ENCODE measurements at places on chromosomes 13 and 19.

DNA sequence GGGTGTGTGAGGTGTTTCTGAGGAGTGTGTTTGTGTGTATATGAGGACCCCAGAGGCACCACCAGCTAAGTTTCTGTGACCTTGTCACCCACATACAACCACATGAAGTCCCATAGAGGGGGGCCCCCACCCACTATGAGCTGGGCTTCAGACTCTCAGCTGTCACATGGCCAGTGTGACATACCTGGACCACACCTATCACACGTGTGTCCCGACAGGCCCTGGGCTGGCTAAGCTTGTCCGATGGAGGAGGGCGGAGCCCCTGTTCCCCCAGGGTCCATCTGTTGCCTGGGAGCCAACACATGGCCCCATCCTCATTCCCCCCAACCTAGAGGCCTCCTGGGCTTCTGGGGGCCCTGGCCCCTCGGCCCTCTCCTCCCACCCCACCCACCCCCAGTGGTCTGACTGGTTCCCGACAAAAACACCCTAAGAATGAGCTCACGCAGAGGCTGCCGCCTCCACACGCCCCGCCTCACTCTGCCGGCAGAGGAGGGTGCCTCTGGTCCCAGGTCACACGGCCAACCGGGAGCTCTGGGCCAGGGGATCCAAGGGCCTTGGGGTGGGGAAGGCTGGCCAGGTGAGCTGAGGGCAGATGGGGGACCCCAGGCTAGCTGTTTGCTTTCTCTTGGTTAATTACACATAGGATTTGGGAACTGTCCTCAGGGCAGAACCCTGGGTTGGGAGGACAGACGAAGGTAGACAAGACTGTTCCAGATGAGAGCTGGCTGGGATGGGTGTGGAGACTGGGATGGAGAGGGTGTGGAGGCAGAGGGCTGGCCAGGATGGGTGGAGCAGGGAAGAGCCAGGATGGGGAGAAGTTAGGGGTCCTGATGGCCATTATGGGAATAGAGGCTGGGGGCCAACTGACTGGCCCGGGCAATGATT lies 4.3 kb downstream of the KLC3 start:
- H3K27ac ChIP-seq = no peak overlapping the region
- H3K4me3 ChIP-seq = no peak overlapping the region
- H3K4me1 ChIP-seq = no peaks in the 10 kb centered on the region
- H3K27me3 ChIP-seq = peaks cover 45% of the 10 kb centered on the region
- H3K36me3 ChIP-seq = no peaks in the 10 kb centered on the region
- no peak for DNase-seq

GRCh38 chr19:33808399-33808798 lies 11.7 kb downstream of the KCTD15 start:
- peaks cover 31% of the 10 kb centered on the region for H3K27me3 ChIP-seq
- H3K27ac ChIP-seq = no peak overlapping the region
- H3K4me1 ChIP-seq = no peaks in the 10 kb centered on the region
- no peak overlapping the region for H3K4me3 ChIP-seq

GRCh38 chr19:55095260-55096060 lies 19.8 kb downstream of the EPS8L1 start:
- DNase-seq = no peak
- no peaks in the 10 kb centered on the region for H3K36me3 ChIP-seq
- H3K4me3 ChIP-seq = no peak overlapping the region
- no peaks in the 10 kb centered on the region for H3K4me1 ChIP-seq
- H3K27ac ChIP-seq = no peak overlapping the region

DNA sequence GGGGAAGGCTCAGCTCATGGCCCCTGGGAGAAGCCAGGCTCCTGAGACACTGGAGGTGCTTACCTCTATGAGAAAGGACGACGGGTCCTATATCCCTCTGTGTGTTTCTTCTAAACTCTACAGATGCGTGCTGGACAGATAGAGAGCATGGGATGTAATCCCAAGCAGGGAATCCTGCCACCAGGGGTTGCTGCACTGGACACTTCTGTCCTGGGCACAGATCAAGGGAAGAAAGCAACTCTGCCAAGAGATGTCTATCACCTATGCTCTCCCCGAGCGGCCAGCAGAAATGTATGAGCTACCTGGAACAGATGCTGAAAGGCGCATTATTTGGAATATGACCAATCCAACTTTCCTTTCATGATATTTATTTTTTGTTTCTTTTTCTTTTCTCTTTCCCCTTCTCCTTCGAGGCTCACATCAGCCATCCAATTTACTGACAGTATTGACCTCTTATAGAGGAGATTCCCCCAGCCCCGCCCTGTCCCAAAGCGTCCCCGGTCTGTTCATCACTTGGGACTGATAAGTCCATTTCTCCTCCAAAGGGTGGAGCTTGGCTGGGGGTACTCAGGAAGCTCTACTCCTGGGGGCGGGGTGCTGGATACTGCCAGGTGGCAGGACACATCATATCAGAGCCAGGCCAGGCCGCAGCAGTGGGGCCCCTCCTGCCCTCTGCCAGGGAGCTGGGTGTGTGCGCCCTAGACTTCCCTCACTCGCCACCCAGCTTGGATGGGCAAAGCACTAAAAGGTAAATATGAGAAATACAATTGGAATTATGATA lies 34.2 kb downstream of the TSHZ3 start:
- no peaks in the 10 kb centered on the region for H3K4me1 ChIP-seq
- H3K36me3 ChIP-seq = no peaks in the 10 kb centered on the region
- DNase-seq = no peak
- H3K27me3 ChIP-seq = peaks cover 69% of the 10 kb centered on the region

GRCh38 chr13:52995946-52996345 lies 32.7 kb upstream of the OLFM4 start:
- H3K36me3 ChIP-seq = no peaks in the 10 kb centered on the region
- H3K27ac ChIP-seq = no peak overlapping the region
- H3K27me3 ChIP-seq = no peaks in the 10 kb centered on the region
- no peak overlapping the region for H3K4me3 ChIP-seq
- H3K4me1 ChIP-seq = no peaks in the 10 kb centered on the region

GRCh38 chr13:30143666-30144400 lies 163.5 kb downstream of the KATNAL1 start:
- no peak overlapping the region for H3K27ac ChIP-seq
- peak; percentile 8 for DNase-seq
- no peak overlapping the region for H3K4me3 ChIP-seq
- no peaks in the 10 kb centered on the region for H3K27me3 ChIP-seq

DNA sequence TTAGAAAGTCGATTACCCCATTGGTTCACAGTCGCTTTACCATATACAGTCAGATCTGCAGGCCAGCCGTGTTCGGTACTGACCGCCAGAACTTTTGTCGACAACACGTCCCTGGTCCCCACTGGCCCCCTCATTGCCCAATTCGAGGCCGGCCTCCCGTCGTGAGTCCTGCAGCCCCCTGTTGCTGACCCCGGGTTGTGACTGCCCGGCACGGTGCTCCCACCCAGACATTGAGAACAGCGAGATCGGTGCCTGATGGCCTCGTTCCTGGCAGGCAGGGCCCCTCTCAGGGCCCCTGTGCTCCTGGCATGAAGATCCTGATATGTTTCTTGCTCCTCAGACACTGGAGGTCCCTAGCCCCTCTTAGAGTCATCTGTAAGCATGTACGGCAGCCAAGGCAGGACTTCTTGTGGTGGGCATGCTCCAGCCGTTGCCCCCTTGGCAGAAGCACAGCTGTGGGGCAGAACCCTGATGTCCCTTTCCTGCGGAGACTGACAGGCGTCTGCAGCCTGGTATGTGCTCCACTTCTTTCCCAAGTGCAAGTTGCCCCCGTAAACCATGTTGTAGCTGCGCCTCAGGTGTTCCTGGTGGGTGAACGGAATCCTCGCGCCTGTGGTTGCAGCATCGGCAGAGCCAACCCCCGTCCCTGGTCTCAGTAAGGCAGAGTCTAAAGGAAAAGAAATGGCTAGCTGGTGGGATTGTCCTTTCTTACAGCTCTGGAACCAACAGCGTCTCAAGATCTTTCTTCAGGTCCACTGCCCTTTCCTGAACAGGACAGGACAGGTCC lies 123.2 kb upstream of the SPACA7 start:
- no peaks in the 10 kb centered on the region for H3K36me3 ChIP-seq
- no peaks in the 10 kb centered on the region for H3K4me1 ChIP-seq
- no peak for DNase-seq

DNA sequence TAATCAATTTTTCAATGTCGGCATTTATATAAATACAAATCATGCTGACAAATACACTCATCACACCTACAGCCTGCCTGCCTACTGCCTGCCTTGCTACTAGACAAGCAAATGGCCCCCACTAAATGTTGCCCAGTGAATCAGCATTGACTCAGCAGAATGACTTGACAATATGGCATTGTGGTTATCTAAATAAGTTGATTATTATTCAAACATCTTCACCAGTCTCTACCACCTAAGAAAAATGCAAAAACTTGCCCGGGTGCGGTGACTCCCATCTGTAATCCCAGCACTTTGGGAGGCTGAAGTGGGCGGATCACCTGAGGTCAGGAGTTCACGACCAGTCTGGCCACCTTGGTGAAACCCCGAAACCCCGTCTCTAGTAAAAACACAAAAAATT lies 296.1 kb downstream of the PCDH9 start:
- H3K4me3 ChIP-seq = no peak overlapping the region
- H3K36me3 ChIP-seq = no peaks in the 10 kb centered on the region
- no peak overlapping the region for H3K27ac ChIP-seq
- DNase-seq = no peak

DNA sequence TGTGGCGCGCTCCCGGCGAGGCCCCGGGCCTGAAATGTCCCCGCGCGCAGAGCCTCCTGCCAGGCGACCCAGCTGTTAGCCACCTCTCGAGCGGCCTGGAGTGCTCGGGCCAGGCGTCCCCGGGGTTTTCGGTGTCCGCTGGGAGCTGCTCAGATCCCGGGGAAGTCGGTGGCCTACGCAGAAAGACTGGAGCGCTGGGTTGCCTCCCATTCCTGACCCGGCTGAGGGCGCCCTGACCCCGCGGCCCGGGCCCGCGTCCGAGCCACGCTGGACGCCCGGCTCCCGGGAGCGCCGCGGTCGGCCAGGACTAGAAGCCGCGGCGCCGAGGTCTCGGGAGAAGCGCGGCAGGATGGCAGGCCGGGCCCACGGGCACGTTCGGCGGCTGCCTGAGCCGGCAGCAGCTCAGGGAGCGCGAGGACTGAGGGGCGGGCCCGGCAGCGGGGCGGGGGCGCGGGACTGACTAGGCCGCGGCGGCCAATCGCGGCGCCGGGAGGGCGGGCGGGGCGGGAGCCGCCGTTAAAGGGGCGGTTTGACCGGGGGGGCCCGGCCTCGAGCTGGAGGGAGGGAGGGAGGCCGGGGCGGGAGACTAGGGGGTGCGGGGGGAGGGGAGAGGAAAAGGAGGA lies 1.3 kb upstream of the ZIC2 start:
- no peak overlapping the region for H3K27ac ChIP-seq
- DNase-seq = peak; percentile 85
- peaks cover 11% of the 10 kb centered on the region for H3K27me3 ChIP-seq
- H3K36me3 ChIP-seq = no peaks in the 10 kb centered on the region
- no peaks in the 10 kb centered on the region for H3K4me1 ChIP-seq

- H3K27me3 ChIP-seq = no peaks in the 10 kb centered on the region
- no peaks in the 10 kb centered on the region for H3K36me3 ChIP-seq
- no peak overlapping the region for H3K27ac ChIP-seq
- H3K4me1 ChIP-seq = no peaks in the 10 kb centered on the region
- no peak for DNase-seq
- no peak overlapping the region for H3K4me3 ChIP-seq
Observed at GRCh38 chr13:35744144-35744543, 267.7 kb upstream of the MAB21L1 start.

DNA sequence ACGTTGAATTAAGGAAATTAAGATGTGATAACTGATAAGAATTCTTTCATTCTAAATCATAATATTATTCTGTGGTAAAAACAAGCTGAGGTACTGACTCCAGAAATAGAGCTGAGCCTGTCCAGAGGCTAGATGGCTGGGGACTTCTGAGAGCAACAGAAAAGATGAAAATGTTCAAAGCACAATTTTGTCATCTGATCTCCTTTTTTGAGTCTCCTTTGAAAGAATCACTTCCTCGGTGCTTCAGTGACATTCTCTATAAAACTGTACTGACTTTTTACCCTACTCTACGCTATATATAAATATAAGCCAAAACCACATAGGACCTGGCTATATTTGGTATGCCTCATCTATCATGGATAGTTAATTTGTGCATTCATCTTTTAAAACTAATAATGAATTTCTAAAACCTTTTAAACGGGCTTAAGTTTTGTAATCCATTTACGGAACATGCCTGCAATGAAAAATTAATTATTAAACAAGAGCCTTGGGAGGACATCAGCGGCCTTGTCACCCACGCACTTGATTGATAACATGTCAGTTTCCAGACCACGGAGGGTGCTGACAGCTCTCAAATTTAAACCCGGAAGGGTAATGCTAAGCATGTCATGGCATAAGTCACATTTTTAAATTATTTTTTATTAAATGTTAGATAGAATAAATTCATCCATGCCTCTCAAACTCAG lies 235.5 kb downstream of the PCDH9 start:
- H3K4me1 ChIP-seq = peaks cover 15% of the 10 kb centered on the region
- H3K36me3 ChIP-seq = no peaks in the 10 kb centered on the region
- H3K4me3 ChIP-seq = peak overlapping the region; percentile 33
- no peaks in the 10 kb centered on the region for H3K27me3 ChIP-seq
- peak overlapping the region; percentile 89 for H3K27ac ChIP-seq
- peak; percentile 31 for DNase-seq

GRCh38 chr19:45469945-45470761 lies 2.4 kb downstream of the FOSB start:
- H3K27me3 ChIP-seq = no peaks in the 10 kb centered on the region
- H3K4me1 ChIP-seq = no peaks in the 10 kb centered on the region
- no peaks in the 10 kb centered on the region for H3K36me3 ChIP-seq
- H3K4me3 ChIP-seq = peak overlapping the region; percentile 83
- no peak for DNase-seq

DNA sequence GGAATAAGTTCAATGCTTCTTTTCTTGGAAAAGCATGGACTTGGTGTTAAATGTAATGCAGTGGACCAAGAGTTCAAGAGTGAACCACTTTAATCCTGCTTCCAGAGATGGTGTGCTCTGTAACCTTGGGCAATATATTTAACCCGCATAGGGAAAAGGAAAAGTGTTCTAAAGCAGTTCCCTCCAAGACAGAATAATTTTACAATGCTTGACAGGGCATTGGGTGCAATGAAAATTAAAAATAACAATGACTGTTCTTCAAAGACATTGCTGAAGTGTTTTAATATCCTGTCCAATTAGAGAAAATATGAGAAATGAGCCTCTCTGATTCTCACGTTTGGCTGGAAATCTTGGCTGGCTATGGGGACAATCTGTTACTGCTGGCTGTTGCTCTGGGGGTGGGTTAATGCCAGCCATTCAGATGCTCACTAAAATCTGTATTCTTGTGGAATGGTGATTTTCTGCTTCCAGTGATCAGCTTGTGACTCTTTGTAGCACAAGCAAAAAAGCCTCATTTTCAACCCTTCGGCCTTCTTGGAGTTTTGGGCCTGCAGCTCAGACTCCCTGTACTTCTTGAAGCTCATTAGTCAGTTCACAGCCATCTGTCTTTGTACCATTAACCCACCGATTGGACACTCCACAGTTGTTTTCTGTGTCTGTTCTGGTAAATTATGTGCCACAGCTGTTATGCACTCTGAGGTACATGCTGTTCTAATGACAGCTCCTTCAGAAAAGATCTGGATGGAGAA lies 310.6 kb downstream of the LMO7 start:
- no peaks in the 10 kb centered on the region for H3K4me1 ChIP-seq
- no peak for DNase-seq
- no peak overlapping the region for H3K27ac ChIP-seq
- H3K4me3 ChIP-seq = no peak overlapping the region
- H3K27me3 ChIP-seq = no peaks in the 10 kb centered on the region
- H3K36me3 ChIP-seq = no peaks in the 10 kb centered on the region

- H3K4me1 ChIP-seq = no peaks in the 10 kb centered on the region
- peaks cover 34% of the 10 kb centered on the region for H3K27me3 ChIP-seq
Observed at GRCh38 chr19:49017666-49018351, 918 bp upstream of the LHB start.

Measured in MM.1S (cell line).